Body of pancreas (tissue), 4 donors: ENCODE measurements at places on chromosomes 6 and 20.
A peak's percentile ranks its signal among the peaks of the same experiment; 100 is the strongest.

- no peaks in the 10 kb centered on the region for H3K4me1 ChIP-seq
- no peak overlapping the region for H3K27ac ChIP-seq
- H3K4me3 ChIP-seq, result no peak overlapping the region
- no peaks in the 10 kb centered on the region for H3K36me3 ChIP-seq
- DNase-seq, result no peak
- no peaks in the 10 kb centered on the region for H3K27me3 ChIP-seq
Observed at GRCh38 chr20:36366623-36367369, 60.7 kb downstream of the DLGAP4 start.

DNA sequence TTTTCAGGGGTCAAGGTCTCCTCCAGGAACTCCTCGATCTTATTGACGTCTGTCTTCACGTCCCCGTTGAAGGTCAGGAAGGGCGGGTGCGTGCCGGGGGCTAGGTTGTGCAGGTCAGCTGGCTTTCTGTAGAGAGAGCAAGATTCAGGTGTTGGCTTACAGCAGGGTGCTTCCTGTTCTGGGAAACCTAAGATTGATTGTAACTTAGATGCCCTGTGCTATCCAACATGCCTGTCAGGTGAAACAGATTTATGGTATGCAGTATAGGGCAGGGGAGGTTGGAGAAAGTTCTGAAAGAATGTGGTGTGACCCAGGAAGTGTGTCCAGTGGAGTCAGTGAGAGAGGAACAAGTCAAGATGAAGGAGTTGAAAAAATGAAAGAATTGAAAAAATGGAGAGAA is 66.4 kb downstream of the CLIC5 start:
- no peak for DNase-seq
- H3K4me3 ChIP-seq, result no peak overlapping the region
- H3K27ac ChIP-seq, result no peak overlapping the region

DNA sequence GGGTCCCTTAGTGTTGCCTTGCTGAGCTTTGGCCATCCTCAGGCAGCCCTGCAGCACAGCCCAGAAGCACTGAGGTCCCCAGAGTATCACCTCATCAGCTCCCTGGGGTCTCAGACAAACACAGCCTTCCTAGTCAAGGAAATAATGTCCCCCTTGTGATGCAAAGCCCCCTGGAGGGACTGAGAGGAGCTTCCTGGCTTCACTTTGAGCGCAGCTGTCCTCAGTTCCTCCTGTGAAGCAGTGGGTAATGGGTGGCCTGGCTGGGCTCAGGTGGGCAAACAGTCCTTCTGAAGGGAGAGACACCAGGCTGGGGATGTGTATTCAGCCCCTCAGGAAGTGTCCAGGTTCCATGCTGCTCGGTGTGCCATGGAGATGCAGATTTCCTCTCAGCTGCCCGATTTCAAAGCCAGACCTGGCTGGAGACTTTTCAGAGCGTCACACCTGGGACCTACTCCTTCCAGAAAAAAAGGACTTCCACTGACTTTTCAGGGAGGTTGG is 79.2 kb upstream of the FOXA2 start:
- no peaks in the 10 kb centered on the region for H3K4me1 ChIP-seq
- H3K36me3 ChIP-seq, result no peaks in the 10 kb centered on the region
- no peaks in the 10 kb centered on the region for H3K27me3 ChIP-seq
- H3K27ac ChIP-seq, result no peak overlapping the region

DNA sequence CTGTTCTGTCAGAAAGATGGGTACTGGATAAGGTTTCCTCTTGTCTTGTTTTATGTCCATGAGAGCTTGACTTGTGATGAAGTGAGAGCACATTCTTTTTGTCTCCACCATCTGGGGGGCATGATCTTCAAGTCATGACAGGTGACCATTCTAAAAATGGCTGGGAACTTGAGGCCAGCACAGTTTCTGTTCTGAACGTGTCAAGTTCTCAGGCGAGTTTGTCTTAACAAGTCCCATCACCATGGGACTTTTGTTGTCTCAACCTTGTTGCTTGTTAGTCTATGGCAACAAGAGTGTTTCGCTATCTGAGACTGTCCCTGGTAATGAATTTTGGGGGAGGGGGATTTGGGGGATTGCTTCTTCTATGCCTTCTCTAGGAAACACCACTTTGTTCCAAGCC is 25.6 kb upstream of the ENPP4 start:
- H3K4me1 ChIP-seq, result peaks cover 2% of the 10 kb centered on the region
- DNase-seq, result no peak
- no peak overlapping the region for H3K4me3 ChIP-seq
- H3K27ac ChIP-seq, result no peak overlapping the region

- H3K27ac ChIP-seq, result no peak overlapping the region
- H3K4me1 ChIP-seq, result no peaks in the 10 kb centered on the region
- no peak overlapping the region for H3K4me3 ChIP-seq
- H3K27me3 ChIP-seq, result no peaks in the 10 kb centered on the region
Observed at GRCh38 chr6:53035549-53036213, 29.5 kb upstream of the FBXO9 start.

DNA sequence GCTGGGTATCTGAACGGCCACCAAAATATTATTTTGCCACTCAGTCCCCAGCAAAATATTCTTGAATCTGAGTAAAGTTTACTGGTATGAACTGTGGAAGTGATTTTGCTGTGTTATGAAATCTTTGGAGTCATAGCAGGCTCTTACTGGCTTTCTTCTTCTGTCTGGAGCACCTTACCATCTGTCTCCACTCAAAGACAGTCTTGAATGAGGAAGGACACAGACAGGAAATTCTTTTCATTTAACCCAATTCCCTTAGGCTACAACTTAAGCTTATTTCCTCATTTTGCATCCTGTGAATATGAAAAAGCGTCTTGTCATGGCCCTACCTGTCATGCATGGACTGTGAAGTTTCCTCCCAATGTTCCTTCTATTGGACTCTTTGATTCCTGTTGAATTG is 24.7 kb downstream of the FNDC1 start:
- H3K4me1 ChIP-seq, result no peaks in the 10 kb centered on the region
- no peaks in the 10 kb centered on the region for H3K36me3 ChIP-seq

DNA sequence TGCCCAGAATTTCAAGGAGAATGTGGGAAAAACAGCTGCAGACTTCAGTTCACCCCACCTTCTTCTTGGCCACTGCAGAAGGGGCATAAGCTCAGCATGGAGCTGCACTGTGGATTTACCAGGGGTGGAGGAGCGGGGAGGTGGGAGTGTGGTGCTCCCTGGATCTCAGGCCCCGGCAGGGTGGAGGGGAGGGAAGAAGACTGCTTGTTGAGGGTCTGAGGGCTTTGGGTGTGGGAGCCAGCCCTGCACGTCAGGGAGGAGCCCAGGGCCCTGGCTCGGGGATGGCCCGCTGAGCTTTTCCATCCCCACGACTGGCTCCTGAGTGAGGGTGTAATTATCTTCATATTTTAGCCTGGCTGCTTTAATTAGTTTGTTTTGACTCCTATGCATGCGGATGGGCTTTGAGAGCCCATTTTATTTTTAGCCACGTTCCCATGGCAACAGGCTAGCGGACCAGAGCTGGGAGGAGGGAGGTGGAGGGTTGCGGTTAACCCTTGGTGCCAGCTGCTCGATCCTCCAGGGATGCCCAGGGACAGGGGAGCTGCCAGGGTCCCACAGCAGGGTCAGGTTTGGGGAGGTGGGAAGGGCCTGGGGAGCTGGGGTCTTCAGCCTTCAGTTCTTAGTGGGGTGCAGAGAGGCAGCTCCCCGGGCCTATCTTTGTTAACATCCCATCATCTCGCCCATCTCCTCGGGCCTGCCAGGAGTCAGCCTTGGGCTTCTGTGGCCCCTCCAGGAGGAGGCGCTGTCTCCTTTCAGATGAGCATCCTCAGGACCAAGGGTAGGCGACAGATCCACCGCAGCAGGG is 68.2 kb downstream of the RAB44 start:
- DNase-seq, result peak; percentile 88
- H3K27me3 ChIP-seq, result no peaks in the 10 kb centered on the region
- H3K4me3 ChIP-seq, result no peak overlapping the region
- H3K36me3 ChIP-seq, result no peaks in the 10 kb centered on the region

DNA sequence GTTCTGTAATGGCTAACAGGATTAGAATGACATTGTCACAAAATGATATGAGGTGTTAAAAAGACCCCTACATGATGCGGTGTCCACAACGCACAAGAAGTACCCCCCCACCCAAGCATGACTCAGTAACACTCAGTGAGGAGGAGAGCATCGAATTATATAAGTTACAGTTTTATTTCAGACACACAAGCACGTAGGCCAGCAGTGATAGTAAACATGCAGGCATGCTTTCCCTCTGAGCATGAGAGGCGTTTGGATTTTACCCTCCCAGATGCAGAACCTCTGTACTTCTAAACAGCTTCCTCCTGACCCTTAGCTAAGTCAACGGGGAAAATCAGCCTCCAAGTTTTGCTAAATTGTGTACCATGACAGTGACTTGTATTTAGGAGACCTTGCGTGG is 23.9 kb downstream of the GNAS start:
- H3K4me1 ChIP-seq, result no peaks in the 10 kb centered on the region
- no peaks in the 10 kb centered on the region for H3K36me3 ChIP-seq
- DNase-seq, result no peak
- no peaks in the 10 kb centered on the region for H3K27me3 ChIP-seq
- no peak overlapping the region for H3K4me3 ChIP-seq

GRCh38 chr20:21503345-21503744 is 10.5 kb downstream of the NKX2-2 start:
- no peak overlapping the region for H3K4me3 ChIP-seq
- no peak overlapping the region for H3K27ac ChIP-seq
- no peak for DNase-seq
- H3K27me3 ChIP-seq, result peaks cover 16% of the 10 kb centered on the region
- no peaks in the 10 kb centered on the region for H3K36me3 ChIP-seq

DNA sequence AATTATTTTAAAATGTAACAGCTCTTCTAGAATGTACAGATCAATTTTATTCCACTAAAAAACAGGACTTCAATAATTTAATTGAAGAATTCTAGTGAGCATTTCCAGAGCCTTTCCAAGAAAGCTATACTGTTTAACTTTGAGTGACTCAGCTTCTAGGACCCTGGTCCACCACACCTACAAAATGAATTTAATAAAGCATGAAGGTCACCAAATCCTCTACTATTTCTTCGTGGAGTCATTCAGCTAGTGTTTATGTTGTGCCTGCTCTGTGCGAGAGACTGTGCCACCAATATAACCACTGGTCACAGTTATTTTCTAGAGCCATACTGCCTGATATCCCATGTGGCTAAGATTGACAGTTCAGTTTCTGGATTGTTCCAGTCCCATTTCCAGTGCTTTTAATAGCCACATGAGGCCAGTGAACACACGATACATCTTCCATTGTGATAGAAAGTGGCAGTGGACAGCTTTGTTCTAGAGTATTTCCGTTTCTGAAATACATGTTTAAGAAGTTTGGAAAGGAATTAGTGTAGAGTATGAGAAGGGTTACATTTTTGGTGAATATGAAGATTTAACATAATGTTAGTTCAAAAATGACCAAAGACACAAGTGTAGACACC is 160.7 kb downstream of the MTHFD1L start:
- H3K36me3 ChIP-seq, result no peaks in the 10 kb centered on the region
- peaks cover 27% of the 10 kb centered on the region for H3K4me1 ChIP-seq
- peak overlapping the region; percentile 33 for H3K27ac ChIP-seq

GRCh38 chr20:2005831-2006426 is 12.1 kb upstream of the PDYN start:
- no peak overlapping the region for H3K4me3 ChIP-seq
- no peaks in the 10 kb centered on the region for H3K36me3 ChIP-seq
- H3K27ac ChIP-seq, result no peak overlapping the region
- no peaks in the 10 kb centered on the region for H3K27me3 ChIP-seq
- peak; percentile 59 for DNase-seq
- no peaks in the 10 kb centered on the region for H3K4me1 ChIP-seq

GRCh38 chr20:20815711-20816455 is 103.4 kb upstream of the RALGAPA2 start:
- H3K27ac ChIP-seq, result no peak overlapping the region
- no peak overlapping the region for H3K4me3 ChIP-seq
- no peaks in the 10 kb centered on the region for H3K4me1 ChIP-seq
- H3K27me3 ChIP-seq, result no peaks in the 10 kb centered on the region
- DNase-seq, result no peak
- H3K36me3 ChIP-seq, result no peaks in the 10 kb centered on the region

GRCh38 chr6:168088161-168089053 is 9.4 kb upstream of the FRMD1 start:
- no peak for DNase-seq
- H3K4me1 ChIP-seq, result peaks cover 7% of the 10 kb centered on the region
- H3K27me3 ChIP-seq, result no peaks in the 10 kb centered on the region
- no peaks in the 10 kb centered on the region for H3K36me3 ChIP-seq
- H3K4me3 ChIP-seq, result no peak overlapping the region
- no peak overlapping the region for H3K27ac ChIP-seq

GRCh38 chr20:33767777-33768138 is 36.0 kb downstream of the ZNF341 start:
- no peak overlapping the region for H3K4me3 ChIP-seq
- no peaks in the 10 kb centered on the region for H3K36me3 ChIP-seq
- no peaks in the 10 kb centered on the region for H3K4me1 ChIP-seq

DNA sequence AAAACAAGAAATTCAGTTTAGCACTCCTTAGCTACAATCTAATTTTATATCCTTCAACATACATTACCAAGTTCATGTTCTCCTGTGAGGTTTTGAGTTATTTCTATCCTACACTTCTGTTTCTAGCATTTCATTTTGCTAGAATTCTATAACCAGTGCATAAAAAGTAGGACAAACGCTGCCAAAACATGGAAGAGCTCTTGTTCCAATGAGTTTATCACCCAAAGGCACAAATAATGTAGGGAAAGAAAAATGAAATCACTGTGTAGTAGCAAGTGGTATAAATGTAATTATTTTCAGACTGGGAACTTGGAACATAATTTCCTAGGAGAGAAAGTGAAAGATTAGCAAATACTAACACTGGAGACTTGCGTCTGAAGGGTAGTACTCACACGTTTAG is 413.3 kb upstream of the NRSN1 start:
- DNase-seq, result no peak
- H3K36me3 ChIP-seq, result no peaks in the 10 kb centered on the region
- H3K4me1 ChIP-seq, result no peaks in the 10 kb centered on the region
- no peak overlapping the region for H3K27ac ChIP-seq

- DNase-seq, result peak; percentile 77
- no peak overlapping the region for H3K4me3 ChIP-seq
- no peaks in the 10 kb centered on the region for H3K27me3 ChIP-seq
- H3K4me1 ChIP-seq, result peaks cover 6% of the 10 kb centered on the region
- H3K36me3 ChIP-seq, result no peaks in the 10 kb centered on the region
- no peak overlapping the region for H3K27ac ChIP-seq
Observed at GRCh38 chr6:39361657-39362486, 39.4 kb upstream of the KCNK16 start.

DNA sequence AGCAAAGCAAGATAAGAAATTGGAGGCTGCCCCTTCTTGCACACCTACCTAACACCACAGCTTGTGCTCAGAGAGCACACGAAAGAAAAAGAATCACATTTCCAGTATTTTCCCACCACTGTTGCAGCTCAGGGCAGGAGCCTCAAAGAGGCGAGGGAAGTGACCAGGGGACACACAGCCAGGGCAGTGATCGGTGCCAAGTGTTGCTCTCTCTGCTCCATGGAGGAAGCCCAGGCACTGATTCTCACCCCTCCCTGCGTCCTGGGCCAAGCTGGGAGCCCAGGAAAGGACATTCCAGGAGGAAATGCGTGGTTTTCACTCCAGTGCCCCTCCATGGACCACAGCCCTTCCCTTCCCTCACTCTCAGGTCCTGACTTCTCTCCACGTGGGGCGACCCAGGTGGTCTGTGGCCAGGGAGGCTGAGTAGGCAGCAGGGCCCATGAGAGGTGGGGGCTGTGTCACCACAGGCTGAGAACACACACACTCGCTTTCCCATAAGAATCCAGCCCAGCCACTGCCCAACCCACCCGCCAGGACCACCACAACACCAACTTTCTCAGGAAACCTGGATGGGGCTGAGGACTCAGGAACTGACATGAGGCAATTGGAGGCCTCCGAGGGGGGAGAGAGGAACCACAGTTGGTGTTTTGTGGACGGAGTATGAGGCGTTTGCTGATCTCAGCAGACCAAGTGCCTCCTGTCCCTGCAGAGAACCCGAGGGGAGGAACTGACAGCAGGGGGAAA is 81.7 kb upstream of the MAFB start:
- H3K4me3 ChIP-seq, result no peak overlapping the region
- no peaks in the 10 kb centered on the region for H3K4me1 ChIP-seq
- DNase-seq, result no peak
- H3K27me3 ChIP-seq, result no peaks in the 10 kb centered on the region
- H3K36me3 ChIP-seq, result no peaks in the 10 kb centered on the region
- H3K27ac ChIP-seq, result no peak overlapping the region
